BE2C (cell line): ENCODE measurements at places on chromosomes 5 and 9.

DNA sequence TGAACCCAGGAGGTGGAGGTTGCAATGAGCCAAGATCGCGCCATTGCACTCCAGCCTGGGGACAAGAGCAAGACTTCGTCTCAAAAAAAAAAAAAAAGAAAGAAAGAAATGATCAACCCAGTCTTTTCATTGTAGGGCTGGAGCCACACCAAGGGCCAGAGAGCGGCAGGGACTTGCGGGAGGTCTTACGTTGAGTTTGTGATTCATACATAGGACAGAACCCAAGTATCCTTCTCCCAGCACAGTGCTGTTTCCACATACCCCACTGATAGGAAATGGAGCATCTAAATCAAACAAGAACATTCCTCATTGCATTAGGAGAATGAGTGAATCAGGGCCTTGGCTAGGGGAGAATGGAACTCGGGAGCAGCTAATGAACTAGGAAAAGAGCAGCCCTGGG lies 3.5 kb upstream of the TNIP1 start:
- DNase-seq, result no peak

GRCh38 chr9:117768750-117769395 lies 64.7 kb downstream of the TLR4 start:
- no peak for DNase-seq

DNA sequence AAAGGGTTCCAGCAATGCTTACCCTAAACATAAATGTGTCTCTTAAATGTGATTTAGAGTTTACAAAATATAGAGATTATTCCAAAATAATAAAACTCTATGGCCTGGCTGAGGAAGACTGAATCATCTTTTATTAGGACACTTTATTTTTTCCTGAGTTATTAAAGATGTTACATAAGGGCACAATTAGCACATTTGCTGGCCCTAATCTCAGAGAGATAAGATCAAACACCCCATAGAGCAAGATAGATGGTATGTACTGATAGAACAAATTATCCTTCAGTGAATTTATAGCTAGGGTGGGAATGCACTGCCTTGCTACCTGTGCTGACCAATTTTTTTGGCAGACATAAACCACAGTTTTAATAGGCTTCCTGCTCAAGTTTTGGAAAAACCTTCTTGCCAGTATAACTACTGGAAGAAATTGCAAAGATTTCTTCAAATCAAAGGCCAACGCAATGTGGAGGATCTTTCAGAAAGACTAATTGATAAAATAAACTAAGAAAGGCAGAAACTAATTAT lies 367.1 kb upstream of the MPDZ start:
- no peak for DNase-seq

- DNase-seq, result no peak
These were observed 4.9 kb upstream of the CARD9 start for GRCh38 chr9:136378170-136379002.

GRCh38 chr9:96430377-96430776 lies 12.2 kb upstream of the ZNF367 start:
- no peak for DNase-seq

- DNase-seq, result no peak
These were observed 131.1 kb downstream of the OR2K2 start for GRCh38 chr9:111198936-111199335.

DNA sequence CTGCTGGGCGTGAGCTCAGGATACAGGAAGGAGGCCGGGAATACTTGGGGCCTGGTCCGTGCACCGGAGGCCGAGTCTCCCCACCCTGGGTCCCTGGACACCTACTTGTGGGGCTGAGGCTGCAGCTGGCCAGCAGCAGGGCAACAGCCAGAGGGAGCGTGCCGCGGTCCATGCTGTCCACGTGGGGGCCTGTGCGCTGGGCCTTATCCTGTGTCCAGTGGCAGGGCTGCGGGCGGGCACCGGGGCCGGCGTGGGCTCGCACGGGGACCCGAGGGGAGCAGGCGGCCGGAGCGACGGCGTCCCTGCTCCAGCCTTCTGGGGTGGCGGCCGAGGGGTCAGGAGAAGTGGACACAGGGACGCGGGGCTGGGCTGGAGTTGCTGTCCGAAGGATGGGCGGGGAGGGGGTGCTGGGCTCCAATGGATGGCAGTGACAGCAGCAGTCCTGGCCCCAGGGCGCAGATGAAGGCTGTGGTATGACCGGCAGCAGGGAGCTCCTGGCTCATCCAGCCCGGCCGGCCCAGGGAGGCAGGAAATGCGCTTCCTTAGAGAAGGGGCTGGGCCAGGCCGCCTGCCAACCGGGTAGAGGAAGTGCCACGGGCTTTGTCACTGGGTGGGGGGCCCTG lies at the start of gene ENG:
TSS of gene ENG (minus strand) at position 475 of the 623 bp plus-strand sequence. CDS start at position 172, 303 bp downstream.
- DNase-seq, result peak; percentile 55

- peak; percentile 9 for DNase-seq
These were observed 136.4 kb downstream of the OLFM1 start for GRCh38 chr9:135223831-135224230.

- DNase-seq, result no peak
These were observed 1446.4 kb upstream of the WWC1 start for GRCh38 chr5:166845044-166845443.

GRCh38 chr9:112774006-112774996 lies 23.7 kb downstream of the SNX30 start:
- no peak for DNase-seq

DNA sequence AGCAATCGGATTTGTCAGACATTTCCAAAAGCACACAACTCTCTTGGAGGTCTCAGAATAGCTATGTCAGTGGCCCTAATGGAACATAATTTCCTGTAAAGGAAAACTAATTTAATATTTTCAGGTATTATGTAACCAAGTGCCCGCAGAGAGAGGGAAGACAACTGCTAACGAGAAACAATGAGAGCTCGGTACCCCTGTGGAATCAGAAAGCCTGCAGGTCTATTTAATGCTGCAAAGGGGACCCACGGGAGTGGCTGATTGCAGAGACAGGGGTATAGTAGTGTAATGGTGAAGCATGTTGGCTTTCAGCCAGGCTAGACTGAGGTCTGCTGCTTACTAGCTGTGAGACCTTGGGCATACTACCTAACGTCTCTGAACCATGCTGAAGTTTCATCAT lies 508.1 kb upstream of the BRINP1 start:
- no peak for DNase-seq

GRCh38 chr9:84371737-84372136 lies 31.2 kb upstream of the SLC28A3 start:
- DNase-seq, result no peak

DNA sequence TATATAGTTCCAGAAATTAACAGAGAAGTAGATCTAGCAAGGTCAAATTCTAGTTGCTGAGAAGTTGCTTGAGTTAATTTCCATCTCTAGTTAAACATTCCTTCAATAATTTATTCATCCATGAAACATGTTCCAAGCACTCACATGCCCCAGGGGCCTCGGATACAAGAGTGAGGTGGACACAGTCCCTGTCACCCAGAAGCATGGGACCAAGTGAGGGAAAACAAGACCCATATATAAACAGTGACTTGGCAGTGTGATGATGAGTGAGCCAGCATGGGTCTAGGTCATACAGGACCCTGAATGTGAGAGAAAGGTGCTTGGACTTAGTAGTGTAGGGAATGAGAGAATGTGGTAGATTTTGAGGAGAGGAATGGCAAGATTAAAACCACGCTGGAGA lies 216.9 kb downstream of the TTLL11 start:
- DNase-seq, result no peak

DNA sequence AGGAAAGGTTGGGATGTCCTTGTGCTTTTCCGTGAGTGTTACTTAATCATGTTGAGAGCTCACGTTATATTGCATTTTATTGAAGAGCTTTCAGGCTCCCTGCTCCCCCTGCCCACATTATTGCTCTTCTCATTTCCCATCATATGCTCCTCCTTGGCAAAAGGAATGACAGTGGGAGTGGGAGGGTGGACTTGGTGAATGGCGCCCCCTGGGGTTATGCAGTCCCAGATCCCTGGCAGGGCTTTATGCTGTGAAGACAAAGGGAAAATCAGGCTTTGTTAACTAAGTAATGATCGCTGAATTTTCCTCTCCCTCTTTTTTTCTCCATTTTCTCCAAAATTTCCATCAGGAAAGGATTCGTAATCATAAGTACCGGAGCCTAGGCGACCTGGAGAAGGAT lies 166.6 kb downstream of the SMARCA2 start:
- peak; percentile 20 for DNase-seq

- DNase-seq, result no peak
These were observed 119.4 kb downstream of the ADAMTS12 start for GRCh38 chr5:33772380-33772897.

DNA sequence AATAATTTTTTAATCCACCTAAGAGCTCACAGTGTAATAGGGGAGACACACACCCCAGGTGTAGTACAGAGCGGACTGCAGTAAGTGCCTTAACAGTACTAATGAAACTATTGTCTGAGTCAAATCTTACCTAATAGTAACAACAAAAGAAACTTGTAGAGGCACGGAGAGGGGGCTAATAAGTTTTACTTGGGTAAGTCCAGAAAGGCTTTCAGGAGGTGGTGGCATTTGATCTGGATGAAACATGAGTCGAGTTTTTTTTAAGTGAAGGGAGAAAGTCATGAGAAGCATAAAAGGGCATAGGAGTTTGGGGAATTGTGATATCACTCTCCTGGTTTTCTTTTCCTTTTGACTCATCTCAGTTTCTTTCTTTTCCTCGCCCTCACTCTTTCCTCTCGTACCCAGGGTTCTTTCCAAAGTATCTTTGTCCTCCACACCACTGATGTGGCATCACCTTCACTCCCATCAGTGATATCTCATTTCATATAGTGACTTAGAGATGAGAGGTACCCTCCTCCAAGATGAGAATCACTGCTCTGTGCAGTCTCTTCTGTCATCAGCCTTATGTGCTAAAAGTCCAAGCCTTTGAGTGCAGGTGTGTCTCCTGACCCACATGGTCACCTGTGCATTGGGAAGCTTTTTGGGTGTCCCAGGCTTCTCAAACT lies 2.0 kb downstream of the CTNNA1 start:
- no peak for DNase-seq

DNA sequence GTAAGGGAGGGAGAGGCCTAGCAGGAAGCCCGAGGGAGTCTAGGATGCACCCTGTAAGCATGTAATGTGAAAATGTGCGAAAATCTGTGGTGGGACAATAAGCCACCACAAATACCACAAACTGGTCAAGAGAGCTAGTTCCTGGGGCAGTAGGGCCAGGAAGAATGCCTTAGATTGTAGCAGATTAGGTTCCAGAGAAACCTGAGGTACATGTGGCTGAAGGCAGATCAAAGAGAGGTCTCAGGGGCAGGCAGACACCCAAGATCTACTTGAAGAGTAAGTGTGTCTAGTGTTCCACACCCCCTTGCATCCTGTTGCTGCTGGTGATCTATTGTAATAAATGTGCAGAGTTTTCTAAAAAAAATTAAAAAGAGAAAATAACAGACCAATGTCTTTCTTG lies 1677.3 kb upstream of the CDH6 start:
- no peak for DNase-seq

- no peak for DNase-seq
These were observed 103.2 kb downstream of the NR2F1-AS1 start for GRCh38 chr5:93477816-93478215.

DNA sequence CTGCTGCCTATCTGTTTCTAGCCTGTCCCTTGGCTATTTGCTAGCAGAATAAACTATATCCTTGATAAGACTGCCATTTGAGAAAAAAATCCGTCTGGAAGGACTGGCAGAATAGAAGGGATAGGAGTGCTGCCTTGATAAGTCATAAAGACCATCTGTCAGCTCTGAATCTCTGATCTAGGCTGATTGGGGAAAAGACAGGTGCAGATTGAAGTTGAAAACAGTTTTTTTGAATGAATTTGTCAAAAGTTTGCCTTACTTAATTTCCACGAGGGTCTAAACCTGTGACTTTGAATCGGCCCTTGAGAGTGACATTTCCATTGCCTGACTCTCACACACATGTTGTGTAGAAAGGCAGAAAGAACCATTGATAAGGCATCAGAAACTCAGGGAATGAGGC lies 218.6 kb downstream of the MAN2A1 start:
- no peak for DNase-seq

DNA sequence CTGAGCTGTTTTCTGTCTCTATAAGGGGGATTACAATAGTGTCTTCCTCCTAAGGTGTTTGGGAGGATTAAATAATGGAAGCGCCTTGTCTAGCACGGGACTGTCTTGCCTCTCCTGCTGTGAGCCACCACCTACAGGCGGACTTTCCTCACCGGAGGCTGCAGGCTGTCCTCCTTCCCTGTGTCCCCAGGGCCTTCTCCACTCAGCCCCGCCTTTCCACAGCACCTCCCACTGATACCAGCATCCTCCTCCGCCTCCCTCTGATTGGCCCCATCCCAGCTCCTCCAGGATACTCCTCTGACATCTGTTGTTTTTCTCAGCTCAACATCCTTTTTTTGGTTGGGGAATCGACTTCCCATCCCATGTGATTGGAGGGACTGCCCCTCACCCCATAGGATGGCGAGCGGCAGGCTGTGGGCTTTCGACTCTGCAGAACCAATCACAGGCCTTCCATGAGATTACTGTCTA lies 851 bp upstream of the ZDHHC12 start:
- DNase-seq, result peak; percentile 82

- no peak for DNase-seq
These were observed 668.4 kb upstream of the CDH9 start for GRCh38 chr5:27706832-27707231.

GRCh38 chr5:76380346-76381066 lies 22.6 kb upstream of the IQGAP2 start:
- DNase-seq, result no peak

DNA sequence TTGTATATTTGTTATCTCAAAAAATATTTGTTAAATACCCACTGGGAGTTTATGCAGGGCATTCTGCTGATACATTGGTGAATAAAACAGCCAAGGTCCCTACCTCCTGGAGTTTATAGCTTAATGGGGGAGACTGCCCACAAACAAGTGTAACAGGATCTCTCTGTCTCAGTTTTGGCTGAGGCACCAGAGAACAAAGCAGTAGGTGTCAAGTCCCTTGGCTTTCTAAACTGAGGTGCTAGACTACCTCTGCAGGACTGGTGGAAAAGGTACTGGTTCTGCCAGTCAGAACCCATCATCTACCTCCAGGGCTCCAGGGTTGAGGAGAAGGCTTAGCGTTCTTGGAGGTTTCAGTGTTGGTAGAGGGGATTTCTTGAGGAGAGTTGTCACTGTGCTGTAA lies 188.4 kb upstream of the ELL2 start:
- no peak for DNase-seq

DNA sequence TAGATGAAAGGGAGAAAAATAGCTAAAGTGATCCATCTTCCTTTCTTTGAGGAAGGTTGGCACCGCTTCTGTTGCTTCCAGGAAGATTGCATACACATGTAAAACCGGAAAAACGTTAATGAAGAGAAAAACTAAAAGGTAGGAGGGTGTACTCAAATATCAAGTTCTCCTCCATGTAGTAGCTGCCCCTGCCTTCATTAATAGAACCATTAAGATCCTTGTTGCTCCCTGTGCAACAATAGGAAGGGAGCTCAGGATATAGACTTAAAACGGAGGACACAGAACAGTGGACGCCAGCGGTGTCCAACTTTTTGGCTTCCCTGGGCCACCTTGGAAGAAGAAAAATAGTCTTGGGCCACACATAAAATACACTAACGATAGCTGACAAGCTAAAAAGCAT lies 118.9 kb downstream of the TMEM174 start:
- no peak for DNase-seq
